Karpas-422 (cell line): ENCODE measurements at places on chromosomes 1 and 21. TPM values are rescaled to one million over a fixed set of nuclear protein-coding genes. Genes with fewer than 3 reads are reported as not detected.

DNA sequence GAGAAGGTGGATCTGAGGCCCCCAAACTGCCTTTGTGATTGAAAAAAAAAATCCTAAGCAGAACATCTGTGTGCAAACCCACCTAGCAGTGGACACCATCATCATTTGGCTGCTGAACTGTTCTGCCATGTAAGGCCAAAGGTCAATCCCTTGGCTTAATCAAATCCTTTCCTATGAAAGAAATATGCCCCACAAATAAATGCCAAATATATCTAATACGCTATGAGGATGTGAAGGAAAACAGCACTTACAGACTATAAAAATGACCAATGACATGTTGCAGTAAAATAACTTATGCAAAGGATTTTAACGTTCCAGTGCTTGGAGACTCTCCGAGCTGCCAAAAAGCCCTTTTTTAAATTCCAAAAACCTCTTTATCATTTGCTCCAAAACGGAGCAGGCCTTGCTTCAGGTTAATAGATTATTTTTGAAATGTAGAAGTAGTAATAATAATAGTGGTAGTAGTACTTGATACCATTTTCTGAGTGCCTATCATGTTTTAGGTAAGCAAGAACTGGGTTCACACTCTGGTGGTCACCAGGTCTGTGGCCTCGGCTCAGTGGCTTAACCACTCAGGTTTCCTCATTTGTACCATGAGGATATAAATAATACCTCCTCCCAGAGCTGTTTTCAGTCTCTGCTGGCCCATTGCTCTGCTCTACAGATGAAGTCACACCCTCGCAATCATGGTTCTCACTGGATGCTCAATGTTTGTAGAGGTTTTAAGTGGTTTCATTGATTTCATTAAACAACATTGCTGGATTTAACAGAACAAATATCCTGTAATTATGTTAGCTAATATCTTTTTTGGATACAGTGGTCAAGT lies 47.9 kb upstream of the EDEM3 start:
- no peak for DNase-seq

DNA sequence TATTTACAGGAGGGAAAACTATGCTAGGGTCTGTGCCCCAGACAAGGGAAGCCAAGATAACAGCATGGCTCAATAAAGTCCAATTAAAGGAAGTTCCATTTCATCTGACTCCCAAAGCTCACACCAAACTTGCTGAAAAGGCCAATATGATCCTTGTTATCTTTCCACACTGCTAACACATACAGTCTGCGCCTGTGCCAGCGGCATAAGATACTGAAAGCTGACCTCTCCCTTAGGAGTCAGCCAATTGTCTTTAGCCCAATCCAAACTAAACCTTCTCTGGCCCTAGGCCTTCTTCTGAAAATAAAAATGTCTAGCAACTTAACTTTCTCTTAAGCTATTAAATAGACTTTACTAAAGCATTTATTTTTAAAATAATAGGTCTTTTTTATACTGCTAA lies 179.0 kb upstream of the PLD5 start:
- no peak for DNase-seq

- no peak for DNase-seq
Measured at GRCh38 chr1:63703701-63704107, 70.1 kb upstream of the ROR1 start.

- no peak for DNase-seq
Measured at GRCh38 chr1:6795661-6796060, 10.4 kb downstream of the CAMTA1 start.

DNA sequence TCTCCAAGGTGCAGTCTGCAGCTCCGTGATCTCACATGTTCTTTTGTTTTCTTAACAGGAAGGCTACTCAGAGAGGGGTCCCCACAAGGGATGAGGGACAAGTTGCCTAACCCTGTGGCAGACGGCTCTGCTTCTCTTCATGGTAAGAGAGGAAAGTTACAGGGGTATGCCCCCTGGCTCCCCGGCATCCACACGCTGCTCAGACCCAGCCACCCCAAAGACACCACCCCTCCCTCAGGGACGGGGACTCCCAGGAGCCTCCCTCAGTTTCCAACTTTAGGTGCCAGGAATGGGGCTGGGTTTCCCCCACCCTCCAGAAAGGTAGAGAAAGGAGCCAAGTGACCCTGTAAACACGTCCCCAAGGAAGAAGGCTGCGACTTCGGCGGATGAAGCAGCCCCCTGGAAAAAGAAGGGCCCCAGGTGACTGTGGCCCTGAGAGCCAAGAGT lies 19.7 kb downstream of the OPTC start:
- DNase-seq: no peak

DNA sequence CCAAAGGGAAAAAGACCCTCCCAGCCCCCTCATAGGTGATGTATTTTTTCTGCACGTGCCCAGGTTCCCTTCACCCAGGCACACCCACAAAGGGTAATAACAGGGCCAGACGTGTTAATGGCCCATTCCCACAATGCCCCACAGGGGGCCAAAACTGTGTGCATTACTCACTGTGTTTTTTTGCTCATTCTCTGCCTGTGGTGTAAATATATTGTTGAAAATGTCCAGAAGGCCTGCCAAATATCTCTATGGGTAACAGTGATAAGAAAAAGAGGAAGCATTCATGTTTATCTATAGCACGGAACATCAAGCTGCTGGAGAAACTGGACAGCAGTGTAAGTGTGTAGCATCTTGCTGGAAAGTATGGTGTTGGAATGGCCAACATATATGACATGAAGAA lies 21.9 kb downstream of the RHEX start:
- DNase-seq: no peak

SAMD13 gene
- 1.6 and 3.1 TPM in 2 replicates for total RNA-seq

CREB3L4 gene
- total RNA-seq: 22.2 and 44.0 TPM in 2 replicates

INSRR gene
- total RNA-seq: not detected in 2 replicates
